NCI-H1417 treated with DMSO at 0.1 percent for 48 hours (cell line): ENCODE measurements at places on chromosomes 5 and 9.
A peak's percentile ranks its signal among the peaks of the same experiment; 100 is the strongest.

DNA sequence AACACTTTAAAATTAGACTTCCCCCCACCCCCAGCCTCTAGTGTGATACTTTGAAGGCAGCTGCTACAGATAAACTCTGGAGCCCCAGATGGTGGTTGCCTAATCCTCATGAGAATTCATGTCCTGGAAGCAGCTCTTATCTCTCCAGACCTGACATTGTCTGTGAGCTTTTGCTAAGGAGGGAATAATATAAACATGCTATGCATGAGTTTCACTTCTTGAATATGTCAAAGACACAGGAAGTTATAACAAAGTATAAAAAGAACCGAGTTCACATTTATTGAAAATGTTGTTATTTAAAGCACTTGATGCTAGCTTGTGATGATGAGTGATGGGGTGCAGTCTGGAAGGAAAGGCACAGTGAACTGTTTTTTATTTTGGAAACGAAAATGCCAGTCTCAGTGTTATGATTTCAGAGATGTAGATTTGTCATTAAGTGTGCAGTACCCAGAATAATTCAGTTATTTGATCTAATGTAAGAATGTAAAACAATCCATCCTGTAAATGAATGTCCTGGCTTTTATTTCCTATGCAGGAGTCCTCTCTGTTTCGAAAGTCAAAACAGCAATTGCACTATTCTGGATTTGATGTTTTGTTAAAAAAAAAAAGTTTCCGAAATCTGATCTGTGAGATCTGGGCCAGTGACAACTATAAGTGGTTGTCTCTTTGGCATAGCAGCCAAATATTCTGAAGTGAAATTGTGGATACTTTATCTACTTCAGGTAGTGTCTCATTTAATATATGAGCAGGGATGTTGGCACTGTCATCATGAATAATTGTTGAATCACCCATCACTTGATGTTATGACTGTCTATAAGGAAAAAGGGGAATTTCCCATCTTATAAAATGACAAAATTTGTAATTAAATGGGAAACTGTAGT, 77.0 kb downstream of the ZCCHC7 start:
- DNase-seq: no peak

- no peak for DNase-seq
Measured at GRCh38 chr9:101737165-101737704, 1.2 kb downstream of the GRIN3A start.

DNA sequence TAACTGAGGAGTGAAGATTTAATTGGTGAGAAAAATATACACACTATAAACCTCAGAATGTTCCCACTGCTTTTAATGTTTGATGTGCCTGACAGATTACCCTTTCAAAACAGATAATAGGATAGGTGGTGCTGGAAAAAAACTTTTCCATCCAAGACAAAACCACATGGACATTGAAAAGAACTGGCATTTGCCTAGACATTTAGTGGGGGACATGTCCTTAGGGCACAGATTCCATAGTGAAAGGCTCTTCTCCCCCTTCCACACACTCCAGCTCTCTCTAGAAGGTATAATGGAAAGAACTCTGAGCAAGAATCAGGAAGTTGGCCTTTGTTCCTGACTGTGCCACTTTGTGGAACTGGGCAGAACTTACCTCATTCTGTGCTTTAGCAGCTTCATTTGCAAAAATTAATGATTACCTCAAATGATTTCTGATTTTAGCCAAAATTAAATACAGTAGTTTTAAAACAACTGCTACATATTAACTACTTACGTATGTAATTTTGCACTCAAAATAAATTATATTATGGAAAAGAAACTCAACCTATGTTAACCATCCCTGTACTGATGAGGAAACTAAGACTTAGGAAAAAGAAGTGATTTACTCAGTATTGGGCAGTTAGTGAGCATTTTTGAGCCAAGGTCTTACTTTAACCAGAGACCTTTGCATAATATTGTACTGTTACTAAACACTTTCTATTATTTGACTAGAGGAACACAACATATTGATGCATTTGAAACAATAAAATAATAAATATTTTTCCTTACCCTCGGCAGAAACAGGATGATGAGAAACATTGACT, 43.3 kb downstream of the TMC1 start:
- no peak for DNase-seq

DNA sequence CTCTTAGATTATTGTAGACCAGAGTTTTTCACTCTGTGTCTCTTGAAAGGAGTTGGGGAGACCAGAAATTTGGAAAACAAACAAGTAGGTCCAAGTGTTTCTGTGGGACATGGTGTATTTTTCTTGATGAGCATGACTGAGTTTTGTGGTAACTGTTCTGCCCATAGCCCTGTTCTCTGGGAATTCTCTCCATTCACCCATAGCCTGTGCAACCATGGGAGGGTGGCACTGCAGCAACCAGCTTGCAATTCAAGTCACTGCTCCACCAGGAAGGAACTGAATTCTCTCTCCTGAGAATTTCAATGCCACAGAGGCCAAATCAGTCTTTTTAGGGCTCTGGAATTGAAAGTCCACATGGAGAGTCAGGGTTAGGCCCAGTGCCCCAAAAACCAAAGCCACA, 475.3 kb upstream of the TRPC7 start:
- DNase-seq: no peak

- DNase-seq: no peak
Measured at GRCh38 chr9:107963246-107963645, 473.7 kb upstream of the KLF4 start.

- no peak for DNase-seq
Measured at GRCh38 chr5:10556289-10556807, 7.5 kb upstream of the ANKRD33B start.

- no peak for DNase-seq
Measured at GRCh38 chr5:19406576-19407365, 581.2 kb downstream of the CDH18 start.

DNA sequence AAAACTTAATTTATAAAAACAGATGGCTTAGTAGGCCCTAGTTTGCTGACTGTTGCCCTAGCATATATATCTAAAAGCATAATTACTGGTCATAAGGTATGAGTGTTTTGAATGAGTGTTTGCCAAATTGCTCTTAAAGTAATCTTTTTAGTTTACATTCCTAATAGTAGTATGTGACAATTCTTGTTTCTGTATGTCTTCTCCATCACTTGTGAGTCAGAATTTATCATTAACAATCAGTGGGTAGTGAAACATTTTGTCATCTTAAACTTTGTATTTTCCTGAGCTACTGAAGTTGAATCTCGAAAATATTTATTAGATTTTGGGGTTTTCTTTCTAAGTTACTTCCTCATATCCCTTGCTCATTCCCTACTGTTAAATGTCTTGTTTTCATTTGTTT, 49.6 kb downstream of the APC start:
- DNase-seq: no peak

- DNase-seq: no peak
Measured at GRCh38 chr5:132228241-132229035, 785 bp upstream of the P4HA2 start.

- no peak for DNase-seq
Measured at GRCh38 chr5:82913971-82914370, 163.2 kb downstream of the TMEM167A start.

DNA sequence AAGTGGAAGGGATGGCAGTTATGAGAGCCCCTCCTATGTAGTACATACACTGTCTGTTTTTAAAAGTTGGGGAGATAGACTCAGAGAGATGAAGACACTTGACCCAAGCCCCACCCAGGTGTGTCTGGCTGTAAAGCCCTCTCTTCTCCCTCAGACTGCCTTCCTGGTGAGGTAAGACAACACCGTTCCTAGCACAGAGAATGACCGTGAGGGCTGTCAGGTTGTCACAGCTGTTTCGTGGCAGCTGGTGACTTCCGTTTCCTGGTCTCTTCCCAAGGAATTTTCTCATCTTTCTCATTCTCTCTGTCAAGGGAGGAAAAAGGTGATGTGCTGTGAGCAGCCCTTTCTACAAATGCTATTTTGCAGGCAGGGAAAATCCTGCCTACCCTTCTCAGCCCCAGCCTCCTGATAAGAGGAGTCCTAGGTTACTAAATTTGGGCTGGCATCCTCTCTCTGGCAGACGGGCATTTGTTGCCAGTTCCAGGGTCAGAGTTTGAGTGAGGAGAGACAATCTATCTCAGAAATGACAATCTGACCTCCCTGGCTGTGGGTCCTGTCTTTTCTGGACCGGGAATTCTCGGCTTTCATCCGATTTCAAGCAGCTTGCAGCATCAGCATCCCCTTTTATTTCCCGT, 263.5 kb upstream of the PANK3 start:
- DNase-seq: no peak

DNA sequence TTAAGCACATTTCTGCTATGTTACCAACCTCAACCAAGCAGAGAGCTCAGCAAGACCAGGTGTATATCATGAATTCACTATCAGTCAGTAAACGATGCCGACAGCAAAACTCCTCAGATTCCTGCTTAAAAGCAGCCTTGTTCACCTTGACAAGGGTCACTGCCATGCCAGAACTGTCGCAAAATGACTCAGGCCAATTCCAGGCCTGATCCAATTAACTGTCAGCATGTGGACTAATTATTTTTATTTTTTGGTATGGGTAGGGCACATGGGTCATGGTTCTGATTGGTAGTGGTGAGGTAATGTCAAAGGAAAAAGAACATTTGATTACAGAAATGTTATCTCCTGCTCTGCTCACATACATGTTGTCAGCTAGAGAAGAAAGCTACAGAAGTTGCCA, 214.2 kb upstream of the OTULINL start:
- DNase-seq: no peak

- no peak for DNase-seq
Measured at GRCh38 chr9:38016375-38017135, 52.5 kb downstream of the SHB start.

- no peak for DNase-seq
Measured at GRCh38 chr5:93304456-93305250, 276.4 kb downstream of the NR2F1-AS1 start.

DNA sequence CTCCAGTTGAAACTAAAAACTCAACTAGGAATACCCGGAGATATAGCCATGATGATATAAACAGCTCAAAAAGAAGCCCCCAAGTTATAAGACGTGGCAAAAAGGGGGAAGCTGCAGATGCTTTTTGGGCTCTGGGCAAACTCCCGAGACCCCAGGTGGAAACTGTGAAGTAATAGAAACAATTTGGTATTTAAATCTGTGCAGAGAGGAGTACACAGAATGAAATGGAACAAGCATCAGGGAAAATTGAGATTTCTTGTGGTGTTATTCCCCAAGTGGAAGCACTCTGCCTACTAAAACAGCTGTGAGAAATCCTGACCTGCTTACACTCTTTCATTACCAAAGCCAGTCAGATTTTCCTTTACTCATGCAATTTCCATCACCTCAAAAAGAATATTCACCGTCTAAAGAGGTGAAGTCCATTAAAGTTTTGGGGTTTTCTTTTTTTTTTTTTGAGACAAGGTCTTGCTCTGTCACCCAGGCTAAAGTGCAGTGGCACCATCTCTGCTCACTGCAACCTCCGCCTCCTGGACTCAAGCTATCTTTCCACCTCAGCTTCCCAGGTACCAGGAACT, 23.5 kb downstream of the SAXO1 start:
- DNase-seq: no peak

GRCh38 chr9:72984226-72984947, 31.5 kb upstream of the ALDH1A1 start:
- DNase-seq: no peak

GRCh38 chr5:39661026-39661779, 236.4 kb upstream of the DAB2 start:
- DNase-seq: no peak

DNA sequence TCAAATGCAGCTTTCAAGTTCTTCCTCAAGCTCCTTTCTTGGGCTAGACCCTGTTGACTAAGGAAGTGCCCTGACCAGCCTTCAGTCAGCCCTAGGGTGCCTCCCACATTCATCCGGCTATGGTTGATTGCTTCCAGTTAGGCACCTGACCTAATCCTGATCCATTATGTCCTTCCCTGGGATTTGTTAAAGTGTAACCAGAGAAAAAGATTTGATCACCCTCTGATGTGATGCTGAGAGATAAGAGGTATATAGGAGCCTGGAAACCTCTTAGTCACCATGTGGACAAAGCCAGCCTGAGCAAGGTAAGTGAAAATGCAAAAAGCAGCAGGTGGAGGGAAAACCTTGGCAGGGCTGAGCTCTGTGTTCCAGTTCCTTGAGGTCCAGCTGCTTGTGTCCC, 178.8 kb upstream of the ERCC6L2 start:
- no peak for DNase-seq

GRCh38 chr9:135085830-135086546, 1.5 kb upstream of the OLFM1 start:
- no peak for DNase-seq

DNA sequence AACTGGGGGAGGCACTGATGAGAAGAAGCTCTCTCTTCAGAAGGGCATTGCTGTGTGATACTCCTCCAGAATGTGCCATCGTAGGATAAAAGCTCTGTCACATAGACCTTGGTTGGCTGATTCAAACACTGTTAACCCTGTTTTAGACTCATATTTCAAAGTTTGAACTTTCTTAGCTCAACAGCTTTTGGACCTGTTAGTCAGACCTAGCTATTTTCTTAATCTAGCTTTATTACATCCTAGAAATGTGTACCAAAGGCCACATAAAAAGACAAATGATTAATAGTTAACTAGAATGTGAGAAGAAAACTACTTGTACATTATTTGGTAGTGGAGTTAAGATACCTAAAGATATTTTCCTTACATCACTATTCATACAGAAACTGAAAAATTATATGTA, 4.3 kb downstream of the RHOBTB3 start:
- no peak for DNase-seq

- no peak for DNase-seq
Measured at GRCh38 chr9:122463828-122464632, 13.7 kb downstream of the OR1J1 start.

- DNase-seq: no peak
Measured at GRCh38 chr5:162703914-162704313, 636.3 kb downstream of the GABRG2 start.

DNA sequence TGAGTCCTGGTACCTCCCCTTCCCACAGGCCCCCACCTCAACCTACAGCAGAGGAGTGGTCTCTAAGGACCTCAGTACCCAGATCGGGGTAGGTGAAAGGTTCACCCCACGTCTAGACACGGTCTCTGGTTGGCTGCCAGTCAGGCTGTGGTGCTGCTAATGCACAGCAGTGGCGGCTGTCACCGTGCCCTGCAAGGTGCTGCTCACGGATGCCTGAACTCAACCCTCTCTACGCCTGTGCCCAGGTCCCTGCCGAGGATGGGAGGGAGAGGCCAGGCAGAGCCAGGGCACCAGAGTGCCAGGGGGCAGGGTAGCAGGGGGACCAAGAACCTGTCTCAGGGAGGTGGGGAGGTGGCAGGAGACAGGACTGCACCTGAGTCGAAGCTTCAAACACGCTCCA, 14.3 kb downstream of the IER5L start:
- DNase-seq: no peak

GRCh38 chr9:34987160-34987901, 2.2 kb upstream of the DNAJB5 start:
- DNase-seq: peak; percentile 52
